ENCODE measurements at places on chromosomes 13 and 19. TPM values are rescaled to one million over a fixed set of nuclear protein-coding genes. Genes with fewer than 3 reads are reported as not detected.
A peak's percentile ranks its signal among the peaks of the same experiment; 100 is the strongest.

CLDN10 gene
- total RNA-seq = not detected

GRCh38 chr13:46339035-46339666 is 47.9 kb downstream of the RUBCNL start:
- no peaks in the 10 kb centered on the region for H3K27me3 ChIP-seq
- DNase-seq = no peak
- no peaks in the 10 kb centered on the region for H3K36me3 ChIP-seq

- no peak for DNase-seq
- H3K27me3 ChIP-seq = peaks cover 97% of the 10 kb centered on the region
- H3K4me1 ChIP-seq = peaks cover 21% of the 10 kb centered on the region
Observed at GRCh38 chr13:112106478-112107141, 39.7 kb downstream of the SOX1 start.

GRCh38 chr19:12946092-12946721 is 545 bp downstream of the RAD23A start:
- H3K4me3 ChIP-seq = peak overlapping the region; percentile 89
- H3K27ac ChIP-seq = peak overlapping the region; percentile 97
- peaks cover 13% of the 10 kb centered on the region for H3K4me1 ChIP-seq
- peaks cover 57% of the 10 kb centered on the region for H3K36me3 ChIP-seq

DNA sequence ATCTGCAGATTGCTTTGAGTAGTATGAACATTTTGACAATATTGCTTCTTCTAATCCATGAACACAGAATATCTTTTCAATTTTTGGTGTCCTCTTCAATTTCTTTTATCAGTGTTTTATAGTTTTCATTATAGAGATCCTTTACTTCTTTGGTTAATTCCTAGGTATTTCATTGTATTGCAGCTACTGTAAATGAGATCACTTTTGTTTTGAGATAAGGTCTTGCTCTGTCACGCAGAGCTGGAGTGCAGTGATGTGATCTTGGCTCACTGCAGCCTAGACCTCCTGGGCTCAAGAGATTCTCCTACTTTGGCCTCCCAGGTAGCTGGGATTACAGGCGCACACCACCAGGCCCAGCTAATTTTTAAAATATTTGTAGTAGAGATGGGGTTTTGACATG is 9.8 kb downstream of the CYP2A7 start:
- H3K27ac ChIP-seq = no peak overlapping the region
- no peak for DNase-seq
- no peak overlapping the region for H3K4me3 ChIP-seq
- no peaks in the 10 kb centered on the region for H3K4me1 ChIP-seq

PLD3 gene
- total RNA-seq = 164 TPM

- H3K4me1 ChIP-seq = no peaks in the 10 kb centered on the region
- no peak overlapping the region for H3K27ac ChIP-seq
- H3K36me3 ChIP-seq = no peaks in the 10 kb centered on the region
- no peak for DNase-seq
- H3K27me3 ChIP-seq = no peaks in the 10 kb centered on the region
Observed at GRCh38 chr13:94196413-94196812, 283.1 kb downstream of the DCT start.

- no peak overlapping the region for H3K27ac ChIP-seq
- DNase-seq = no peak
- no peak overlapping the region for H3K4me3 ChIP-seq
Observed at GRCh38 chr19:3771000-3771905, 775 bp downstream of the RAX2 start.

- H3K4me3 ChIP-seq = no peak overlapping the region
- H3K4me1 ChIP-seq = peaks cover 4% of the 10 kb centered on the region
- H3K27ac ChIP-seq = no peak overlapping the region
- H3K36me3 ChIP-seq = no peaks in the 10 kb centered on the region
Observed at GRCh38 chr13:95608640-95609323, 35.7 kb downstream of the DZIP1 start.

DNA sequence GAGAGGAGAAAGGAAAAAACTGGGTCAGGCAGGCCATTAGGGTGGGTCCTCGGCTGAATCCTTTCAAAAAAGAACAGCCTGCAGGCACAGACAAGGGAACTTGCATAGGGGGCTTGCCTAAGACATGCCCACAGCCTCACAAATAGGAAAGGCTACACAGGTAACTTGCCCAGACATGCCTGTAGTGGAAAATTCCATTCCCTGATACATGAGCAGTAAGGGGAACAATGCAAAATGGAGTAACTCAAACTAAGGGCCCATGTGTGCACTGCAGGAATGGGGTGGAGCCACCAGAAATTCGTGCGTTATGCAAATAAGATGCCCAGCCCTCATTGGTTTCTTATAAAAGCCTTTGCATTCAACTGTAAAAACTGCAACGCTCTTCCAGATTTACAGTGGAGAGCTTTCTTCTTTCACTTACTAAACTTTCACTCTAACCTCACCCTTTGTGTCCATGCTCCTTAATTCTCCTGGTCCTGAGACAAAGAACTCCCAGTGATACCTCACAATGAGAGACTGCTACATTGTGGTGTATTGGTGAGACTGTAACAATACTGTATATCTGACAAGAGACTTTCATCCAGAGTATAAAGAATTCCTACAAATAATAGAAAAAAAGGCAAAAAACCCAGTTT is 59.5 kb upstream of the SLITRK1 start:
- H3K27me3 ChIP-seq = no peaks in the 10 kb centered on the region
- H3K4me1 ChIP-seq = no peaks in the 10 kb centered on the region
- no peak for DNase-seq
- H3K27ac ChIP-seq = no peak overlapping the region

- H3K36me3 ChIP-seq = no peaks in the 10 kb centered on the region
- H3K27ac ChIP-seq = no peak overlapping the region
- H3K4me3 ChIP-seq = no peak overlapping the region
- H3K4me1 ChIP-seq = peaks cover 3% of the 10 kb centered on the region
Observed at GRCh38 chr13:31172535-31172934, 10.8 kb upstream of the HSPH1 start.

- H3K27ac ChIP-seq = no peak overlapping the region
- H3K4me3 ChIP-seq = no peak overlapping the region
- no peaks in the 10 kb centered on the region for H3K27me3 ChIP-seq
Observed at GRCh38 chr13:29125934-29126424, 305.8 kb downstream of the MTUS2 start.

NCR1 gene
- not detected for total RNA-seq

- no peak overlapping the region for H3K27ac ChIP-seq
- no peak for DNase-seq
- no peaks in the 10 kb centered on the region for H3K4me1 ChIP-seq
Observed at GRCh38 chr13:45718063-45718462, 15.9 kb downstream of the CBY2 start.

- no peak for DNase-seq
- no peaks in the 10 kb centered on the region for H3K27me3 ChIP-seq
- H3K4me1 ChIP-seq = no peaks in the 10 kb centered on the region
Observed at GRCh38 chr13:34076943-34077703, 259.2 kb downstream of the RFC3 start.

DNA sequence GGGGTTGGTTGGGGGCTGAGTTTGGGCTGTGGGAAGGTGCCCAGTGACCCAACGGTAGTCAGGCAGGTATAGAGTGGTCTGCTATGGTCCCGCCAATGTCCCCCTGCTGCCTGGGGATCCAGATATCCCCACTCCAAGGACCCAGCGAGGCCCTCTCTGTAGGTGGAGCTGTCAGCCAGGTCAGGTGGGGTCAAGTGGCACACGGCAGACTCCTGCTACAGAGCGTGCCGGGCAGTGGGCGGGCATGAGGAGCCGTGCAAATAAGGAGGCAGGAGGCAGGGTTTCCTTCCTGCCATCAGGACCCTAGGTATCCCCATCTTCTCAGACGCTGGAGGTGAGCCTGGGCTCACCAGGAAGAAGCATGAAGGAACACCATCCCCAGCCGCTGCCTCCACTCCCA is 14.9 kb downstream of the EVI5L start:
- no peaks in the 10 kb centered on the region for H3K4me1 ChIP-seq
- H3K27ac ChIP-seq = no peak overlapping the region
- no peaks in the 10 kb centered on the region for H3K36me3 ChIP-seq

FUT2 gene
- not detected for total RNA-seq

CLDND2 gene
- not detected for total RNA-seq

GRCh38 chr13:79602936-79603335 is 122.0 kb downstream of the NDFIP2 start:
- H3K4me3 ChIP-seq = no peak overlapping the region
- H3K27me3 ChIP-seq = no peaks in the 10 kb centered on the region
- no peaks in the 10 kb centered on the region for H3K36me3 ChIP-seq
- no peak overlapping the region for H3K27ac ChIP-seq
- no peaks in the 10 kb centered on the region for H3K4me1 ChIP-seq

All from sigmoid colon (tissue), 7 donors.